Cardiac muscle cell (in vitro differentiated cells and primary cell): ENCODE measurements at places on chromosomes 11 and 22. TPM values are rescaled to one million over a fixed set of nuclear protein-coding genes. Genes with fewer than 3 reads are reported as not detected.

The GAS2L1 gene
- 14.3 and 17.3 TPM in 2 replicates for total RNA-seq

The PNPLA5 gene
- not detected in 2 replicates for total RNA-seq

The UBQLNL gene
- 0.92 and 3.4 TPM in 2 replicates for total RNA-seq

The PCF11 gene
- total RNA-seq: 77.2 and 204 TPM in 2 replicates

The SLC43A3 gene
- total RNA-seq: 1.7 and 1.9 TPM in 2 replicates

The APOBEC3F gene
- 11.8 and 12.9 TPM in 2 replicates for total RNA-seq

DNA sequence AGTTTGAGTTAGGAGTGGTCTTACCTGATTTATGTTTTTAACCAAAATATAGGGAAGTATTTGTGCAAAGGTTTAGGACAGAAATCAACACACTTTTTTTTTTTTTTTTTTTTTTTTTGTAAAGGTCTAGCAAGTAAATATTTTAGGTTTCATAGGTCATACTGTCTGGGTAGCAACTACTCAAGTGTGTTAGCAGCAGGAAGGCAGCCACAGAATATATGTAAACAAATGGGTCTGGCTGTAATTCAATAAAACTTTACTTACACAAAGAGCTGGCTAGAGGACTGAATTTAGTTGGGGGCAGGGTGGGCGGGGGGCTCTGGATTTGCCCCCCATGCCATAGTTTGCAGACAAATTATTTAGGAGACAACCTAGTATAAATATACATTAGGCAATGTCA lies 510.4 kb downstream of the NELL1 start:
- no peak overlapping the region for H3K27ac ChIP-seq
- no peak overlapping the region for H3K4me3 ChIP-seq
- no peaks in the 10 kb centered on the region for H3K27me3 ChIP-seq
- no peaks in the 10 kb centered on the region for H3K36me3 ChIP-seq

DNA sequence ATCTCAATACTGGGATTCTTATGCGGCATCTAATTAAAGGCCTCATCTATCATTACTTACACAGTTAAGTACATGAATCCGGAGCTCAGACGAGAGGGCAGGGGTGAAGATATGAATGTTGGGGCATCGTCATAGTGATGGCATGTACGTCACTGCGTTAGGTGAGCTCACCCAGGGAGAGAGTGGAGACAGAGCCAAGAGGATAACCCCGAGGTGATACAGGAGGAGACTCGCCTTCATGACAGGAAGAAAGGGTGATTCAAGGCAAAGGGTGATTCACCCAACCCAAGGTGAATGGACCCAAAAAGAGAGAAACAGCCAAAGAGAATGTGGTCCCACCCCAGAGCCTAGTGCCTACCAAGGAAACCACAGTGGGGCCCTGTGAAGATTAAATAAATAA lies 132.9 kb upstream of the BLID start:
- peaks cover 36% of the 10 kb centered on the region for H3K4me1 ChIP-seq
- DNase-seq: no peak
- no peaks in the 10 kb centered on the region for H3K36me3 ChIP-seq
- H3K27ac ChIP-seq: no peak overlapping the region

GRCh38 chr22:31477329-31477728 lies 12.3 kb downstream of the EIF4ENIF1 start:
- DNase-seq: no peak
- no peaks in the 10 kb centered on the region for H3K27me3 ChIP-seq
- H3K4me3 ChIP-seq: no peak overlapping the region
- H3K36me3 ChIP-seq: peaks cover 18% of the 10 kb centered on the region
- no peaks in the 10 kb centered on the region for H3K4me1 ChIP-seq
- no peak overlapping the region for H3K27ac ChIP-seq

DNA sequence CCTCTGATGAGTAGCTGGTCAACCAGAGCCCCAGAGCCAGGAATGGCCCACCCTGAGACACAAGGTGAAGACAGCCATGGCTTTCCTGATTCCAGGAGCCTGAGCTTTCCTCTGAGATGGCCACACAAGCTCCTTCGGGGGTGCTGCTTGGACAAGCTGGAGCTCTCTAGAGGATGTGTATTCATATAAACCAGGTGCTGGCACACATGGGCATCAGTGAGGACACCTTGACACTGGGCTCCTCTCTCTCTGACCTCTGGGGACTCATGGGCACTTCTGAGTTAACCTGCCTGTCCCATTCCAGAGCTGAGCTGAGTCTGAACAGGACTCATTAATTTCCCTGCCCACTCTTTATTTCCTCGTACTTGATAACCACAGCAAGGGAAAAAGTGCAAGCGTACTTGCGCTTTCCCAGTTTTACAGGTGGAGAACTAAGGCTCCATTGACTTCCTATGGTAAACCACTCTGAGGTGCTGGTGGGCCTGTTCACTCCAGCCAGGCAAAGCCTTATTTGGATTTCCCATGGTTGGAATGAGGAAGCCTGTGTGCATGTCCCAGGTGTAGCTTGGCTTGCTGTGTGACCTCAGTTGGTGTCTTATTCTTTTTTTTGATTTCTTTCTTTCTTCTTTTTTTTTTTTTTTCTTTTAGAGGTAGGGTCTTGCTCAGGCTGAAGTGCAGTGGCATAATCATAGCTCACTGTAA lies 25.4 kb downstream of the INSC start:
- H3K4me1 ChIP-seq: no peaks in the 10 kb centered on the region
- no peaks in the 10 kb centered on the region for H3K27me3 ChIP-seq
- H3K36me3 ChIP-seq: no peaks in the 10 kb centered on the region
- DNase-seq: no peak

DNA sequence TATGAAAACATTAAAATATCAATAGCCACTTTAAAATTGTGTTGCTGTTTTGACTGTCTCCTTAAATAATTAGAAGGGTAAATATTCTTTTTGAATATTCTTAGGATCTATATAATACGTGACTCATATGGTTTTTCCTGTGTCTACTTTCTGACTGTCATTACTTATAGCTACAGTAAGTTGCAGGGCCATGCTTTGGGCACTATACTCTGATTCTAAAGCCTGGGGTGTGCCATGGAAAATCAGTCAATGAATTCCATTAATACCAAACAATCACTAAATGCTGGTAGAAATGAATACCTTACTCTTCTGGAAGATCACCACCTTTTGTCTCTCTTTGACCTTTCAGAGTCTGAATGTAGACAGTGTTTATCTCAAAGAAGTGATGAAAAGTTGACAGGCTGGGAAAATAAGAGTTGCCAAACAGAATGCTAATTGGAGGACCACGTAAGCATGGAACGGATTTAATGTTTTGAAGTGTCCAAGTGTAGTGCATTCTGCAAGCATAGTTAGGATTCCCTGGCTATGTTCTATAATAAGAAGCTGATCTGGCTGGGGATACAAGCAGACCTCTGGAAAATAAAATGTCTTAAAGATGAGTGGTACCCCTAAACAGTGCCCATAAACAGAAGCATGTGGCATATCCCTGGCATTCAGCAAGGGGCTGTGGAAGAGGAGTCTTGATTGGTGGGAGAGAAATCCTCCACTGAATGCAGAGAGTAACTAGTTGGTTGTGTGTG lies 16.8 kb downstream of the LUZP2 start:
- DNase-seq: peak; percentile 11
- no peaks in the 10 kb centered on the region for H3K4me1 ChIP-seq
- no peaks in the 10 kb centered on the region for H3K36me3 ChIP-seq
- no peaks in the 10 kb centered on the region for H3K27me3 ChIP-seq

DNA sequence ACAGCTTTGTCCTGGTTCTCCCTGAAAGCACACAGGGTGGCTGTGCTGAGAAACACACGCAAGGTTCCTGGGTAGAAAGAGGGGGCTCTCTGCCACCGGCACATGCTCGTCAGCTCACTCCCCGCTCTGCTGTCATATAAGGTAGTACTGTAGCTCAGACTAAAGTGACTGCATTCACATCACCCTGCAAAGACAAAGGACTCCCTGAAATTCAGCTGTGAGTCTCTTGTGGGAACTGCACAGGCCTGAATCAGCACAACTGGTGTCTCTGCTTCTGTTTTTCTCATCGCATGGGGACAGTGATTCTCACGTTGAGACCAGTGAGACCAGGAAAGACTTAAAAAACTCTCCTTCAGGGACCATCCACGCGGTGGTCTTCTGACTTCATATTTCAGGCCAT lies 124.1 kb upstream of the BID start:
- H3K27me3 ChIP-seq: no peaks in the 10 kb centered on the region
- H3K4me1 ChIP-seq: peaks cover 8% of the 10 kb centered on the region
- H3K36me3 ChIP-seq: peaks cover 32% of the 10 kb centered on the region
- H3K27ac ChIP-seq: peak overlapping the region; percentile 81
- no peak for DNase-seq

GRCh38 chr11:14522801-14523200 lies 2.6 kb upstream of the PSMA1 start:
- no peak for DNase-seq
- H3K4me1 ChIP-seq: peaks cover 8% of the 10 kb centered on the region
- H3K4me3 ChIP-seq: no peak overlapping the region
- H3K36me3 ChIP-seq: peaks cover 4% of the 10 kb centered on the region

GRCh38 chr11:14546672-14547071 lies 26.5 kb upstream of the PSMA1 start:
- H3K4me3 ChIP-seq: no peak overlapping the region
- DNase-seq: no peak
- H3K36me3 ChIP-seq: no peaks in the 10 kb centered on the region
- H3K27ac ChIP-seq: no peak overlapping the region
- no peaks in the 10 kb centered on the region for H3K27me3 ChIP-seq
